ENCODE measurements at places on chromosomes 5 and 9.

DNA sequence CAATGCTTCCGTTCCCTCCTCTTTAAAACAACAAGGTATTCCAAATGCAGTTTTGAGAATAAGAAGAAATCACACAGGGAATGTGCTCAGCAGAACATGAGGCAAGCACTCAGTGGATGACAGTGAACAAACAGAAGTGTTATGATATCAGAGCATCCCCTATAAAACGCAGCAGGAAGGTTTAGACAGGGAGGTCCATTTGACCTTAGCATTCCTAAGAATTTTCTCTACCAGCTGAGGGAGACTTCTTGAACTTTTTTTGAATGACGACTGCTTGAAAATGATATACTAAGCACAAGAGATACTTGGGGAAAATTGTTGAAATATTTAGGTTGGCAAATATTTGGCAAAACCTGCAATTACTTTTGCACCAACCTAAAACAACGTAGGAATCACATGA lies 3.9 kb downstream of the AMACR start:
- DNase-seq: no peak

DNA sequence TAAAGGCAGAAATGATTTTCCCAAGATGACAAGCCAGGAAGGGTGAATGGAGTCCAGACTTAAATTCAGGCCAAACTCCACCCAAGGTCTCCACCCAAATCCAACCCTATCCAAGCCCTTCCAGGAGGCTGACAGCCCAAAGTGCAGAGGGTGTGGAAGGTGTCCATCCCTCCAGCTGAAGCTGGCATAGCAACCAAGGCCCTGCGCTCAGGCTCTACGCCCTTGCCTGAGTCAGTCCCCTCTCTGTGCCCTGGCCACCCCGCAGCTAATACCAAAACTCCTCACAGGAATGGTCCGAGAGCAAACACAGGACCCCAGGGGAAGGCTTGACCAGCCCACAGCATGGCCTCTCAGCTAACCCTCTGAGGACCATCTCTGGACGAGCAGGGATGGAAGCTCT lies 2.1 kb downstream of the SEPTIN8 start:
- no peak for DNase-seq

GRCh38 chr5:2903451-2904395 lies 152.2 kb upstream of the IRX2 start:
- no peak for DNase-seq

GRCh38 chr9:97696803-97697601 lies at the start of gene XPA:
Gene XPA (minus strand): TSS chr9:97697340. CDS start chr9:97697292, 48 bp downstream.
- DNase-seq: peak; percentile 98

DNA sequence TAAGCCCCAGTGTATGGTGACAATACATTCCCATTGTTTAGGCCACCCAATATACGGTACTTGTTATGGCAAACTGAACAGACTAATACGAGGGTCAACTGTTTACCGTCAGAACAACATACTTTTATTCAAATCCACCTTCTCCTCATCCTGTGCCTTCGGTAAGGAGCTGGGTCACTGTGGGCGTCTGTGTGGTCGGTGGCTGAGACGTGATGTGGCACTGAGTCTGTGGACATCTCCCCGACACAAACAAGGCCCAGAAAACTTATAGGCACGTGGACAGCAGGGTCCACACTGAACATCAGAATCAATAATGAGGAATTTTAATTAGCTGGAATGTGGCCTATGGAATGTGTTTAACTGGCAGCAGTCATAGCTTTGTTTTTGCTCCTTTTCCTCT lies 154.3 kb upstream of the IRX2 start:
- no peak for DNase-seq
